ENCODE measurements at places on chromosomes 5 and 9.

DNA sequence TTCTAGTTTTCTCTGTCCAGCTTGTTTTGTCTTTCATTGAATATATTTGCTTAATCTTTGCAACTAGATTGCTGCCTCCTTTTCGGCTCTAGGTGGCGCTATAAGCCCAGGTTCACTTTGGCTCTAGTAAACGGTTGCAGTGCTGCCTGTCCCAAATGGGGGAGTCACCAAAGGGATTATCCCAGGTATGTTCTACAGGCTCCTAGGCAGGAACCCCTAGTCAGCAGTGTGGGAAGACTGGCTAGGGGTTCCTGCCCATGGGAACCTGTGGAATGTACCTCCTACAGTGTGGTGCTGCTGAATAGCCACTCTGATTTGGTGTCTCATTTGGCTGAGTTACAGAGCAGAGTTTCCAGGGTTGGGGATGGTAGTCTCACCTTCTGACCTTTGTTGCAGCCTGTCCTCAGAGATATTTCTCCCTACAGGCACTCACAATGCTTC, 85.2 kb downstream of the ARSB start:
- DNase-seq, result peak; percentile 44

DNA sequence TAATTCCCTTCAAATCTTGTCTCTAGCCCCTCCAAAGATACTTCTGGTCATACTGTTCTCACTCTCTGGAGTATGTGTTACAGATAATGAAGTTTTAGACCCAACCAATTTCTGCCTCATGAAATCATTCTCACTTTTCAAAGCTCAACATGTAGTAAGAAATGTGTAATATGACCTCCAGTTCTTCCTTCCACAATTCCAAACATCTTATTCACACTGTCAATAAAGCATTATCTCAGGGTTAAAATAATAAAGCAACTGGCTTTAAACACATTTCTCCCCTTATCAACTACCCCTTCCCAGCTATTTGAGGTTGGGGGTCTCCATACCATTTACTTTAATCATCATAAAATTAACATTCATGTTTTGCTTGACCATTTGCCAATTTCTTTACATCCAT, 654.1 kb downstream of the RAB3C start:
- no peak for DNase-seq

GRCh38 chr9:88777498-88778312, 213.6 kb upstream of the S1PR3 start:
- no peak for DNase-seq

- no peak for DNase-seq
These were observed 3.0 kb upstream of the FAM78A start for GRCh38 chr9:131279196-131279862.

DNA sequence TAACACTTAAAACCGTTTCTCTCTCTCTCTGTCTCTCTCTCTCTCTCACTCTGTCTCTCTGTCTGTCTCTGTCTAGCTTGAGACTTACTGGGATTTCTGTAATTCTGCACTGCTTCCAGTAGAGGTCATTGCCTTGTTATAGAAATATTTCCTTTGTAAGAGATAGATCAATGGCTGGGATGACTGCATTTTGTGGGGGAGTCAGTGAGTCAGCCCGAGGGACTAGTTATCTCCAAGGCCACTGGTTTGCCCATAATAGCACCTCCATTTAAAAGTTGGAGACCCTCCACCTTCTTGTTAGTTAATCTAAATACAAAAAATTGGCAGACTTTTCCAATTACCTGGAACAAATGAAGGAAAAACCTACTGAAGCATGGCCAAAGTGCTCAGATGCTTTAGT, 547.2 kb downstream of the LRRC70 start:
- DNase-seq, result no peak

GRCh38 chr5:150065886-150066285, 20.5 kb downstream of the CSF1R start:
- no peak for DNase-seq

GRCh38 chr9:132774886-132775285, 103.2 kb downstream of the AK8 start:
- no peak for DNase-seq

DNA sequence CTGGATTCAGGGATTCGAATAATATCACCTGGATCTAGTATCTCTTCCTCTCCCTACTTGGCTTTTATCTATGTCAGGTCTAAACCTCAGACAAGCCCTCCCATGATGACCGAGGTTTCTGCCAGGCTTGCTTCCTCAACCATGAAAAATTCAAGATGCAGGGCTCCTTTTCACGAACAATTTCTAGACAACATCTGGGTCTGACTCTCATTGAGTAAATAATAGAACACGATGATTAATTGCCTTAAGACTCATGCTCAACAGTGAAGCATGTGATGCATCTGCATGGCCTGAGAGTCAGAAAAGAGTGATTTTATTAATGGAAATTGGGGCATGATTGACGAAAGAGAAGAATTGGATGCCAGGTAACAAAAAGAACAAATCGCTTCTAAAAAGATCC, 277.2 kb upstream of the ZNF608 start:
- DNase-seq, result no peak
